ENCODE measurements at places on chromosomes 5 and 9. TPM values are rescaled to one million over a fixed set of nuclear protein-coding genes. Genes with fewer than 3 reads are reported as not detected.

DNA sequence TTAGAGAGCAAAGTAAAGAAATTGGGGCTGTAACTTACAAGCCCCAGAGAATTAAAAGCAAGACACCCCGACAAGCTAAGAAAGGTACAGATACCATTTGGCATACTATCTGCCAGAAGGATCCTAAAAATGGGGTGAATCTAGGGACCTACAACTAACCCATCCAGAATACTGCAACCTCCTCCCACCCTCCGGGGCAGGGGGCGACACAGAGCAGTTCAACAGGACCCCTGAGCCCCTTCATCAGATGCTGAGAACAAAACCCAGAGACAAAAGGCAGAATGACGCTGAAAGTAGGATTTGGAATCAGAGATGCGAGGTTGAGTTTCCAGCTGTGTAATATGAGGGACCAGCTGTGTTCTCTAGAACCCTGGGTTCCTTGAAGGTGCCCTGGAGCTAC lies 71.2 kb downstream of the EPB41L4B start:
- no peak for DNase-seq

GRCh38 chr5:958701-959571 lies 49.7 kb upstream of the NKD2 start:
- peak; percentile 30 for DNase-seq

DNA sequence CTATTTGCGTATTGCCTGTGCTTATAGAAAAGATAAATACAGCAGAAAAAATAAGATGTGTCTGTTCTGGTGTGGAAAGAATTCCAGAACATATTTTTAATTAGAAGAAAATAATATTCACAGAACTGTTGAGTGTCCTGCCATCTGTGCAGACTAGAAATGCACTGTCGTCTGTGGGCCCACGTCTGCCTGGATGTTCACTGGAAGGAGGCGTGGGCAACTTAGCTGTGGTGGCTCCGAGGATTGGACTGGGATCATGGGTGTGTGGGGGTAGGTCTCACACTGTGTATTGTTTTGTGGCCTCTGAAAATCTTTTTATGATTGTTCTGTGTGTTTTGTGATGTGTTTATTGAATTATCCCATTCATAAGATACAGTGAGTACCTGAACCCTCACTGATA lies 126.0 kb upstream of the CACNA1B start:
- DNase-seq = no peak

GRCh38 chr5:38069360-38069759 lies 189.0 kb upstream of the EGFLAM start:
- no peak for DNase-seq

- DNase-seq = peak; percentile 98
These were observed 65.3 kb downstream of the CSNK1A1 start for GRCh38 chr5:149485655-149486615.

DNA sequence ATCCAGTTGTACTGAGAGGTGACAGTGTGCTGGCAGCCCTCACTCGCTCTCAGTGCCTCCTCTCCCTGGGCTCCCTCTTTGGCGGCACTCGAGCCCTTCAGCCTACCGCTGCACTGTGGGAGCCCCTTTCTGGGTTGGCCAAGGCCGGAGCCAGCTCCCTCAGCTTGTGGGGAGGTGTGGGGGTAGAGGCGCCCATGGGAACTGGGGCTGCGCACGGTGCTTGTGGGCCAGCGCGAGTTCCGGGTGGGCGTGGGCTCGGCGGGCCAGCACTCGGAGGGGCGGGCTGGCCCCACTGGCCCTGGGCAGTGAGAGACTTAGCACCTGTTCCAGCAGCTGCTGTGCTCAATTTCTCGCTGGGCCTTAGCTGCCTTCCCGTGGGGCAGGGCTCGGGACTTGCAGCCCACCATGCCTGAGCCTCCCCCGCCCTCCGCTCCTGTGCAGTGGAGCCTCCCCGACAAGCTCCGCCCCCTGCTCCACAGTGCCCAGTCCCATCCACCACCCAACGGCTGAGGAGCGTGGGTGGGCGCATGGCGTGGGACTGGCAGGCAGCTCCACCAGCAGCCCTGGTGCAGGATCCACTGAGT lies 342.2 kb upstream of the ZNF608 start:
- DNase-seq = no peak

DNA sequence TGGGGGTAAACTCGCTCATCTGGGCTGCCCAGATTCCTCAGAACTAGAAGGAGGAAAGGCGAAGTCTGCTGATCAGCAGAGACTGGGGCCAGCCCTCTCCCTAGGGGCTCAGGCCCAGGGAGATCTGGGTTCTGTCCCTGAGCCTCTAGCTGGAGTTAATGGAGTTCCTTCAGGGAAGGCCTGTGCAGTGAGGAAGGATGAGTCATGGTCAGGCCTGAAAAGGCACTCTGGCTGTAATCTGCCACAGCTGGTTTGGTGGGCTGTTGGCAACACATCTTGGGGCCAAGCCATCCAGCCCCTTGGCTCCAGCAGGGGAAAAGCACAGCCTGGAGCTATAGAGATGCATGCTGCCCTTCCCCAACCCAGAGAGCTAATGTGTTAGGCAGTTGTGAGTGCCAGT lies 459.6 kb downstream of the PRELID2 start:
- no peak for DNase-seq

DNA sequence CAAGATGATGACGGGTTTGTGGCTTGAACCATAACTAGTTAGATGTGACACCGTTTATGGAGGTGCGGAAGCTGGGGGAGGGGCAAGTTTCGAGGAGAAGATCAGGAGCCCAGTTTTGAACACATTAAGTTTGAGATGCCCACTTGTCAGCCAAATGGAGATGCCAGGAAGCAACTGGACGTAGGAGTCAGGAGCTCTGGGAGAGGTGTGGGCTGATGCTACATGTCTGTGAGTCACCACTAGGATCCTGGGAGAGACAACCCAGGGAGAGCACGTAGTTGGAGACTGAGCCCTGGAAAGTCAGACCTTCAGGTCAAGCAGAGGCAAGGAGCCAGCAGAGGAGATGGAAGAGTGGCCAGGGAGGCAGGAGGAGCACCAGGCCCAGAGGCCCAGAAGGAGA lies 48.8 kb upstream of the SLC25A51 start:
- no peak for DNase-seq

DNA sequence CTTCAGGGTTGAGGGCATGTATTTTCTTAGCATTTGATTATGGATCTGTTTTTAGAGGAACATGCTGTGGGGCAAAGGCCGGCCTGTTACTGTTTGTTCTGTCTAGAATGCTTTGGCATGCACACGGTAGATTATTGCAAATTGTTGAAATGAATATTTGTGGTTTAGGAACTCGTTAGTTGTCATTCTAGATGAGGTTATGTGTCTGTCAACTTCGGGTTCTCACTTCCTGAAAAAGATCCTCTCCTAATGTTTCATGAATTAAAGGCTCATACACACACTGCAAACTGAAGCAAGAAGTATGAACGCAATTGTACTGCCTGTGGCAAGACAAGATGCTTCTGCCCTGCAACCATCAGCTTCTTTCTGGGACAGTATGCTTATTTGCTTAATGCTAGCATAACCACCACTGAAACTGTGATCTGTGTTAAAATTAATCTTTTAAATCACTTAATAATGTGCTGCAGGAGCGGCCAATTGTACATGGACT lies 99.6 kb downstream of the BASP1 start:
- no peak for DNase-seq

- DNase-seq = no peak
These were observed 175.1 kb upstream of the S1PR3 start for GRCh38 chr9:88816141-88816540.

- no peak for DNase-seq
These were observed 78.4 kb downstream of the NDFIP1 start for GRCh38 chr5:142186857-142187594.

- peak; percentile 18 for DNase-seq
These were observed 30.4 kb downstream of the PTTG1 start for GRCh38 chr5:160452036-160452435.

- DNase-seq = no peak
These were observed 315.5 kb downstream of the TRPM3 start for GRCh38 chr9:70805949-70806348.

DNA sequence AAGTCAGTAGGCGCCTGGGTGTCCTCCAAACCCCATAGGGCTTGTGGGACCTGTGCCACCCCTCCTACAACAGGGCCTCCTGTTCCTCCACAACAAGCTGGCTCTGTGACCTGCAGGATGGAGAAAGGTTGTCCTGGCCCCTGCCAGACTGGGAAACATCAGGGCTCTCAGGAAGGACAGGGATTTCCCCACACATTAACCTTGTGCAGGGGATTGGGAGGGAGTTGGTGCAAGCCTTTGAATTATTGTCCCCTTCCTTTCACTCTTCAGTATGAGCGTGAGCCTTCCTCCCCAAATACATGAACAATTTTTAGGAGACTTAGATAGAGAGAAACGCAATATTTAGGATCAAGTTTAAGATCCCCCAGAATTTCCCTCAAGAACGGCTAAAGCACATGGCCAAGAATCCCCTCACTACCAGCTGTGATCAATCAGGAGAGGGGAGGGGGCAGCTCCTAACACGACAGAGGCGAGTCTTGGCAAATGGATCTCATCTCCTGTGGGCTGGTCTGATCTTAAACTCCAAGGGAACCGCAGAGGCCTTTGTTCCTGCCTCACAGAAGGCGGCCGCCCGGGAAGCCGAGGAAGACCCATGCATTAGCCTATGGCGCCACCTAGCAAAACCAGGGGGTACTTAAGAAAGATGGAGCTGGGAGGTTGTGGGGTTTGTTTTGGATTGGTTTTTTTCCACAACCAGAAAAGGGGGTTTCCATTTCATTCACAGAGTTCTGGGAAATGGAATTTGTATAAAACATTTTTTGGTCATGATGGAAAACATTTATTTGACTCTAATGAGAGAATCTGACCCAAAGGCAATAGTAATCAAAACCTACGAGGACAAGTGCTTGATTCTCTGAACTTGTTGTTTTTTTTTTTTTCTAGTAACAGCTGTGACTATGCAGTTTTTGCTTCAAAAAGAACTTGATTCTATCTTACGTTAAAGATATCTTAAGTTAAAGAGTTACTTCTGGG lies 36.1 kb upstream of the OSMR start:
- peak; percentile 94 for DNase-seq

The TRIM14 gene
- total RNA-seq = 1.5 TPM

The SPATA31C1 gene
- not detected for total RNA-seq

The SPINK1 gene
- total RNA-seq = not detected

The CCNO gene
- total RNA-seq = not detected

The FOXD4L6 gene
- under 0.01 TPM for total RNA-seq

Data from dermis blood vessel endothelial cell (primary cell).